A172 (cell line): ENCODE measurements at places on chromosomes 16 and 17. TPM values are rescaled to one million over a fixed set of nuclear protein-coding genes. Genes with fewer than 3 reads are reported as not detected.

DNA sequence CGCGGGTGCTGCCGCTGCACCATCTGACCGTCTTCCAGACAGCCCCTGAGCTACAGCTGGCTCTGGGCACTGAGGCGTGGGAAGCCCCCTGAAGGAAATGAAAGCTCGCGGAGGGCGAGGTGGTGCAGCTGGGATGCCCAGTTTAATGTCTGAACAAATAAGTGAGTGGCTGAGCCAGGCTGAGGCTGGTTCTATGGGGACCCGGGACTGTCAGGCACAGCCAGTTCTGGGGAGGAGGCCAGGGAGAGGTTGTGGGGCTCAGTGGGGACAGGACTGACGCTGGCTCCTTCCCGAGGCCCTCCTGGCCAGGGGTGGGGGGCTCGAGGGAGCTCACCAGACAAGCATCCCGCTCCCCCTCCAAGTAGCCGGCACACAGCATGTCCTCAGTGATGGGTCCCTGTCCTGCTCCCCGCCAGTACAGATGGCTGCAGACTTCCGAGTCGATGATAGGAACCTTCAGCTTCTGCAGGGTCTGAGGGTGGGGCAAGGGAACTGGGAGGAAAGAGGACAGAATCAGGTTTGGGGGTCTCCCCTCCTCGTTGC is 4.4 kb downstream of the PRSS22 start:
- no peak for DNase-seq

DNA sequence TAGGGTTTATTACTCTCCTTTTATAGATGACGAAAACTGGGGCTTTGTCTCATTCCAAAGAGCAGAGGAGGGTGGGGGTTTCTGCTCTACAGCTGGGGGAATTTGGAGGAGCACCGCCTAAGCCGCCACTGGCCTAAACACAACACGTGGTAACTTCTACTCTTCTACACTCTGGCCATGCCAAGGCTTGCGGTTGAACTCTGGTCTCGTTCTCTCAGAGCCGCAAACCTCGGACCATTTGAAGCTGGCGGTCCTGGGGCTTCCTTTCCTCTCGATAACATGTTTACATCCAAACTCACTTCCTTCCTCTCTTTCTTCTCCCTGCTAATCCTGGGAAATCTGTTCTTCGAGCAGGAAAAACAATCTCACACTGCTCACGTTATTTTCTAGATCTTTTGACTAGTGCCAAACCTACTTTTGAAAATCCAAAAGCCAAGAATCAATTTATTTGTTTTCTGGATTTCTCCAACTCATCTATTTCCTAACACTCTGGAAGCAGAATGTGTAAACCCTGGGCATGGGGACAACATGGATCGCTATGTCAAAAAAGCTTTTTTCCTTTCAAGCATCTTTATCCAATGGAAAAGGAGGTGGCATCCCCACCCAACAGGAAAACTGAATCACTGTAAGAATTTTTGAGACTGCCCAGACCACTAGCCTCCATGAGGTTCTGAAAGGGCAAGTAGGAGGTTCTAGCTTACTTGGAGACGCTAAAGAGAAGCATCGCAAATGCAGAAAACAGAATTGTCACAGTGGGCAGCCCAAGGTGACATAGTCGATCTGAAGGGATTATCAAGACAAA is 13.6 kb upstream of the EEF2K start:
- DNase-seq = no peak

The OTOA gene
- total RNA-seq = 0.09 TPM in 1 of 2 replicates, not detected in the other

DNA sequence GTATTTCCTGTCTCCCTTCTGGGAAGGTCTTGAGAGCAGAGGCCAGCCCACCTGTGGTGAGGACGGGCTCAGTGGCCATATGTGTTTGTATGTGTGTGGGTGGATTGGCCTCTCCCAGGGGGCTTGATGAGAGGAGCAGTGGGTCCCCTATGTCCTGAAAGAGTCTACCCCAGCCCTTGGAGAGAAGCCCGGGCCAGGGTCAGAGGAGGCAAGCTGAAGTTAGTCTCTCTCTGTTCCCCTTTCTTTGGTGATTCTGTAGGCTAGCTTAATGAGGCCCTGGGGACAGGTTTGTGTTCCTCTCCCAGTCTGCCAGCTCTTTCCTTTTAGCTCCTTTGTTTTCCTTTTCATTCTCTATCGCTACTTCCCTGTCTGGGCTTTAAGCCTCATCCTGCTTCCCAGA is 23.8 kb upstream of the NFATC3 start:
- DNase-seq = no peak

The GAS7 gene
- 0.07 and 0.10 TPM in 2 replicates for total RNA-seq
